ENCODE measurements at places on chromosomes 5 and 9. TPM values are rescaled to one million over a fixed set of nuclear protein-coding genes. Genes with fewer than 3 reads are reported as not detected.

Gene GADD45G
- total RNA-seq = 10.2 TPM

Gene LRRC19
- not detected for total RNA-seq

Gene LCN15
- not detected for total RNA-seq

Gene BHMT
- not detected for total RNA-seq

Gene SMIM33
- not detected for total RNA-seq

Gene NRARP
- total RNA-seq = 0.40 TPM

Measured in A172 (cell line).